Colonic mucosa (tissue), 4 donors: ENCODE measurements at places on chromosomes 7 and 10. TPM values are rescaled to one million over a fixed set of nuclear protein-coding genes. Genes with fewer than 3 reads are reported as not detected.

Gene ASZ1
- not detected for total RNA-seq

Gene ZPBP
- total RNA-seq: not detected

Gene CLRN3
- total RNA-seq: 110 TPM

Gene CC2D2B
- 0.15 TPM for total RNA-seq

Gene PDZD7
- total RNA-seq: 0.42 TPM

Gene DOCK4
- 11.1 TPM for total RNA-seq

Gene NRG3
- not detected for total RNA-seq

Gene NACAD
- 3.3 TPM for total RNA-seq

- no peak for DNase-seq
Observed at GRCh38 chr7:130379019-130379418, 1.3 kb upstream of the CPA1 start.

GRCh38 chr7:13055732-13056368, 368.4 kb downstream of the ARL4A start:
- no peak for DNase-seq

DNA sequence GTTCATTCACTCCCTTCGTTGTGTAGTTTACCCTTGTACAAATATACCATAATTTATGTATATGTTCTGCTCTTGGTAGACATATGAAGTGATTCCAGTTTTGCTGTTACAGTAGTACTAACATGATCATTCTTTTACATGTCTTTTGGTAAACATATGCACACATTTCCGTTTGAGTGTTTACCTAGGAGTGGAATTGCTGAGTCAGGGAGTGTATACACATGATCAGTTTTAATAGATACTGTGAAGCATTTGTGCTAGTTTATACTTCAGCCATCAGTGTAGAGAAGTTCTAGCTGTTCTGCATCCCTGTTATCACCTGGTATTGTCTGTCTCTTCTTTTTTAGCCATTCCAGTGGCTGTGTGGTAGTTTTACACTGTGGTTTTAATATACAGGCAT, 34.5 kb upstream of the CYP26C1 start:
- DNase-seq: no peak

GRCh38 chr7:80172387-80172786, 37.8 kb downstream of the GNAI1 start:
- DNase-seq: no peak

DNA sequence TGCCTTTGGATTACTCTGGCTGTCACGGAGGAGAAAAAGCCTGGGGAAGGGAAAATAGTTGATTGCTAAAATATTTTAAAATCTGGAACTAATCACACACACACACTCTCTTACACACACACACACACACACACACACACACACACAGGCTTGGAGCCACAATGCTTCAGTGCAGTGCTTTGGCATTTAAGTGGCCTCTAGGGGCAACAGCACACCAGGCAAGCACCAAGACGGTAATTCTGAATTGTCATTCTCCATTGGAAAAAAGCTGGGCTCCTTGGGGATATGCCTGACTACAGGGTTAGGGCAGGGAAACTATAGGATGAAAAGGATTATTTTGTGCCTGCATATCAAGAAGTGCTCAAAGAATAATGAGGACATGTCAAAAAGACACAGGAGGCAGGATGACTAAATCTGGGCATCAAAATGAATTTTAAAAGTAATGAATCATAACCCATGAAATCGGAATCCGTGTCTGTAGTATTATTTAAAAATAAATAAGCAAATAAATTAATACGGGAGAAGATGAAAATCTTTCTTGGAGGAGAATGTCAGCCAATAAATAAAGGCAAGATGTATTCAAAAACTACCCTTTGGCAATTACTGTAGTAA, 30.4 kb upstream of the DDC start:
- no peak for DNase-seq

- DNase-seq: no peak
Observed at GRCh38 chr7:124376111-124376510, 343.2 kb upstream of the TMEM229A start.

DNA sequence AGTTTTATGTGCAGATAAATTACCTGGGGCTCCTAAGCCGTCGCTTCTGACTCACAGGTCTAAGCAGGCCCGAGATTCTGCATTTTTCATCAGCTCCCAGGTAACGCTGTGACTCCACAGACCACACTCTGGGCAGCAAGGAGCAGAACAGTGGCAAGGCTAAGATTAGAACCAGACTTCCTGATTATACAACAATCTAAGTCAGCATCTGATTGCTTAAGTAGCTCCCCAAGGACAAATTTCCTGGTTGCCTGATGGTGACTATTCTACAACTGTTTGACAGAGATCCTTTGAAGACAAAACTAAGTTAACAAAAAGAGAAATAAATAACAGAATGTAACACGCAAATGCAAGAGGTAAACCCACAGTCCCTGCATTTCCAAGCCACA, 69.0 kb downstream of the CREB3L2 start:
- DNase-seq: no peak

GRCh38 chr7:120988591-120989256, at the start of gene CPED1:
TSS of gene CPED1 (plus strand) at chr7:120988711. CDS start at chr7:120989622, 911 bp downstream.
- DNase-seq: peak; percentile 73

- DNase-seq: peak; percentile 55
Observed at GRCh38 chr10:70404787-70405036, 767 bp downstream of the EIF4EBP2 start.

GRCh38 chr7:157412021-157412443, 75.2 kb downstream of the DNAJB6 start:
- DNase-seq: no peak

DNA sequence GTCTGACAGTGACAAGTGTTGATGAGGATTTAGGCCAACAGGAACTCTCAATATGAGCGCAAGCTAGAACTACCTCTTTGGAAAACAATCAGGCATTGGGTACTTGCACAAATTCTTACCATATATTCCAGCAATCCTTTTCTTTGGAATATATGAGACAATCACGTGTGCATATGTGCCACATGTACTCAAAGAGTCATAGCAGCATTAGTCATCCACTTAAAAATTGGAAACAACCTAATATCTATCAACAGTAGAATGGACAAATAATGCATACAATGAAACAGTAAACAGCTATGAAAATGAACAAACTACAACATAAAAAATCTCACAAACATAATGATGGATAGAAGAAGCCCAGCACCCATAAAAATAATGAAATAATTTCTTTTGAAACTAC, 179.7 kb downstream of the GLI3 start:
- no peak for DNase-seq

GRCh38 chr7:22657479-22657878, 69.5 kb upstream of the IL6 start:
- no peak for DNase-seq

- DNase-seq: no peak
Observed at GRCh38 chr7:36090976-36091873, 61.8 kb upstream of the EEPD1 start.

DNA sequence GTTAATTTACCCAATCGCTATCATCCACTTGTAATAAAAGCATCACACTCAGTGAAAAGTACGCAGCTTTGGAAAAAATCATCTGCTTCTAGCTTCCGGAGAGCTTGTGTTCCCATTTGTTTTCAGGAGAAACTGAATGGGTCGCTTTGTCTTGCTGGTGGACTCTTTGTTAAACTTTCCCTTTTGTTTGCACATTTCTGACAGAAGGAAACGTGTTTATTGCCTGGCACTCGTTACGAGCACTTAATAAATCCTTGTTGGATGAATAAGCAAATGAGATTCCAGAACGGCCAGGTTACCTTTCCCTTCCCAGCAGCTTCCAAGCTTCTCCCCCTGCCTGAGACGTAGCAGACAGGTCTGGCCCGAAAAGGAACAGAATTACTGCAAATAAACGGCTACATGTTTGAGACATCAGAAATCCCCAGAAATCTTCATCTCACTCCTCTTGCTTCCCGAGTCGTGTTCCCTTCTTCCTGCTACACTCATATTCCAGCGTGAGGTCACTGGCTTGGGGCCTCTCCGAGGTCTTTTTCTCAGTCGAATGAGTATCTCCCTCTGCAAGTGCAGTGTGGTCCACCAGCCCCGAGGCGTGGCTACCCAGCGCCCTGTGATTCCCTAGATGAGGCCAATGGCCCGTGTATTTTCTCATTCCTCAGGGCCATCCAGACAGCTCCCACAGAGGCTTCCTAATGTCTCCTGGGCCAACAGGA, 167.2 kb downstream of the FRMD4A start:
- no peak for DNase-seq

- DNase-seq: no peak
Observed at GRCh38 chr7:159136846-159137245, 7.8 kb downstream of the VIPR2 start.

DNA sequence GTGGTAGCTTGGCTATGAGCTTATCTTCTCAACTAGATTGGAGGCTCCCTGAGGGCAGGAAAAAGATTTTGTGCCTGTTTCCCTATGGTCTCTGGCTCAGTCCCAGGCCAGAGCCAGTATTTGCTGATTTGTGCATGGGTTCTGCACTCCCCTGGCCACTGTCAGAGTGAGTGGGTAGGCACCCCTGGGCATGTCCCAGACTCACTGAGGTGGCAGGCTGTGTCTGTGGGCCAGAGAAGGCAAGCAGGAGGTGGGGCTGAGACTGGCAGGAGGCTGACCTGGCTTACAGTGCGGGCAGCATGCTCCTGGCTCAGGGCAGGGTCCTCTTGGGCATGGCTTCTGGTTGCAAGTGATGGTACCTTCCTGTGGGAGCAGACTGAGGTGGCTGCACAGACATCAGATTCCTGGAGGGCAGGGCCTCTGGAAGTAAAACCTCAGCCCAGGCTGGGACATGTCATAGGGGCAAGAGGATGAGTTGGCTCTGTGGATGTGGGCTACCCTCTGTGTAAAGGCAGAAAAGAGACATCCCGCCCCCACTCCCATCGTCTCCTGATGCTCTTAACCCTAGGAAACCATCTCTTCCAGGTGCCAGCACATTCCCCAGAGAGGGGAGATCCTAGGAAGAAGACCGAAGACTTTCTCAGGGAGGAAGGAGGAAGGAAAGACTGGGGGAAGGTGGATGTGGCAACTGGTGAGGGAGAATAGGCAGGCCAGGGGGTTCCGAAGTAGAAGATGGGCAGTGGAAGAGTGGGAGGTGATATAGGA, 4.3 kb downstream of the KCP start:
- no peak for DNase-seq

- DNase-seq: no peak
Observed at GRCh38 chr10:66639371-66639770, 286.5 kb upstream of the LRRTM3 start.

DNA sequence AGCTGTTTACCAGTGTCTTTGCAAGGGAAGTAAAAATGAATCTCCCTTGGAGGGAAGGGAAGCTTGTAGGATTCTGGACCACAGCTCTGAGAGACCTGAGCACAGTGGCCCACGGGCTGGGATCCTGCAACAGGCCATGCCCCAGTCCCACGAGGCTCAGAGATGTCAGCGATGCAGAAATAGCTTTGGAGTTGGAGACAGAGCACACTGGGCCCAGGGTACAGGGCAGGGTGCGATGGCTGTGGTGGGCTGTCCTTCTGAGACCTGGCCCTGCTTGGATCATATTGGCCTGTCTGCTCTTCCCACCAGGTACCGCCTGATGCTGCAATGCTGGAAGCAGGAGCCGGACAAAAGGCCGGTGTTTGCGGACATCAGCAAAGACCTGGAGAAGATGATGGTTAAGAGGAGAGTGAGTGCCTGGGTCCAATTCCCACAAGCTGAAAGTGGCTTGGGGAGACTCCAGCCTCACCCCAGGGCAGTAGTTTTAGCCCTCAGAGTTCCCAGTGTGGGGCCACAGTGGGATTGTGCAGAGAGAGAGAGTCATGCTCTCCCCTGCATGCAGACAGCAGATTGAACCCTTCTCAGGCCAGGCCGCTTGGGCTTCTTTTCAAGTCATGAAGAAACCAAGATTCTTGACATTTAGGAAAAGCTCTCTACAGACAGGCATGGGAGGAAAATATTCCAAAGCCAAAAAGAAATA, 13.5 kb upstream of the CSGALNACT2 start:
- no peak for DNase-seq

DNA sequence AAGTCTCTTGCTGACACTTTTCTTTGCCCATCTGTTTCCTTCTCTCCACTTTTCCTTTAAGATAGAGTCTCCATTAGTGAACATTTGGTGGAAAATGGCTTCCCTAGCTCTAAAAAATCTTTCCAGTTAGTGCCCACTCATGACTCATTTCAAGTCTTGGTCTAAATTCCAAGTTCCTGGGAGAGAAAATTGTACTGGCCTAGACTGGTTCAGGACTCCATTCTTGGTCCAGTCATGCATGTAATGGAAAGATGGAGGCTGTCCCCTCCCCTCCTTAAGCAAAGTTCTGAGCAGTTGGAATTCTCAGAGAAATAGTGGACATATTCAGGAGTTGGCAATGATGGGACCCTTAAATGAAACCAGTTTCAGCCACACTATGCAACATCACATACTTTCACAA, 3.8 kb upstream of the ALDH18A1 start:
- no peak for DNase-seq

GRCh38 chr7:79789584-79790345, 336.3 kb upstream of the MAGI2 start:
- no peak for DNase-seq

GRCh38 chr10:57925045-57925444, 342.6 kb downstream of the IPMK start:
- peak; percentile 26 for DNase-seq
